ENCODE measurements at places on chromosomes 5 and 9. TPM values are rescaled to one million over a fixed set of nuclear protein-coding genes. Genes with fewer than 3 reads are reported as not detected.
A peak's percentile ranks its signal among the peaks of the same experiment; 100 is the strongest.

DNA sequence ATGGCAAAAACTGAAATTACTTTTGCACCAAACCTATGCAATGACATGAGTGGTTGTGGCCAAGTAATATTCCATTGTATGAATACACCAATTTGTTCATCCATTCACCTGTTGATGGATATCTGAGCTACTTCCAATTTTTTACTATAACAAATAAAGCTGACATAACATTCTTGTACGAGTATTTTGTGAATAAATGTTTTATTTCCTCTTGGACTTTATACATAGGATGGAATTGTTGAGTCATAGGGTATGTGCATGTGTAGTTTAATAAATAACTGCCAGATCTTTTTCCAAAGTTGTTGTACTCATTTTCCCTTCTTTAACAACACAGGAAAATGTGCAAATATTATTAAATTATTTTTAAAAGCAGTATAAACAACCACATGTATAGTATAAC is 146.1 kb upstream of the ZNF462 start:
- no peak for DNase-seq

DNA sequence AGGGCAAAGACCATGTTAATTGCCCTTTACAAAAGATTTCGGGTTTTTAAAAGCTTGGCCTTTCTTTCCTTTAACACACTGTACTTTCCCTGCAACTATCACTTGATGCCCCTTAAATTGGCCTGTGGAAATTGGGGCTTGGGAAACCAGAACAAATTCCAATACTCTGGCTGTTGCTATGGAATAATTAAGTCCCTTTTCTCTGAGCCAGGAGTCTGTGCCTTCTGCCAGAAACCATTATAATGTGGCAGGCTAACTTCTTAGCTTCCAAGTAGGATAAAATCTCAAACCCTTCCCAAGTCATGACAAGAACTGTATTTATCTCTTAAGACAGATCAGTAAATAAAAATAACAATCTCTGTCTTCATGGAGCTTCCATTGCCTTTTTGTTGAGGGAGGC is 1.1 kb upstream of the SPINK1 start:
- DNase-seq, result no peak

GRCh38 chr9:120435091-120435490 is 144.9 kb downstream of the CDK5RAP2 start:
- no peak for DNase-seq

DNA sequence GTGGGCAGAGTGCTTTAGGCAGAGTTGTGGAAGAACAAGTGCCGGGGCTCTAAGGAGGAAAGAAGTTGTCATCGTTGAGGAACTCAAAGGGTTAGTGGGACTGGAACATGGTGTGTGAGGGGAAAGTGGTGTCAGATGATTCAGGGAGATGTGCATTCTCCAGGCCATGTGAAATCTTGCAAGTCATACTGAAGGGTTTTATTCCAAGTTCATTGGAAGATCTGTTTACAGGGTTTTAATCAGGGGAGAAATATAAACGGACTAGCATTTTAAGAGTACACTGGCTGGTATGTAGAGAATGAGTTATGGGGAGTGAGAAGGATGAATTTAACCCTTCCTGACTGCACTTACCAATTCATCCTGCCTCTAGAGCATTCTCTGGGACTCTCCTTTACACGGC is 49.3 kb downstream of the NR2F1 start:
- no peak for DNase-seq

- DNase-seq, result no peak
Observed at GRCh38 chr5:143533978-143534760, 130.7 kb upstream of the NR3C1 start.

DNA sequence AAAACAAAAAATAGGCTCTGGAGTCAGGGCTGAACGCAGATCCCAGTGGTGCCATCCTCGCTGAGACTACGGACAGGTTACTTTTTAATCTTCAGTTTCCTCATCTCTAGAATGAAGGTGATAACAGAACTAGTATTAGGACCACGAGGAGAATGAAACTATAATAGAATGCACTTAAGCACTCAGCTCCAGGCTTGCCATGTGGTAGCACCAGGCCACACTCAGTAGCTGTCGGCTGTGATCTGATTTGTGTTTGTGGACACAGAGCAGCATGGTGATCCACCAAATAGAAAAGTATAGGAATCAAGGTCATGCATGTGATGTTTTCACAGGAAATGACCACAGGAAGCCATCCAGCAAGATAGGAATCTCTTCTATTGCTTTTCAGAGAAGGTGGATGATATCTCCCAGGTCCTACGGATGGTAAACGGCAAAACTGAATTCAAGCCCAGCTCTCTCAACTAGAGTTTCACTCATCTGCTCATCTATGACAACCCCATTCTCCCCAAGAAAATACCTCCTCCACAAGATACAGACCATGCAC is 498.0 kb downstream of the SPOCK1 start:
- DNase-seq, result no peak

DNA sequence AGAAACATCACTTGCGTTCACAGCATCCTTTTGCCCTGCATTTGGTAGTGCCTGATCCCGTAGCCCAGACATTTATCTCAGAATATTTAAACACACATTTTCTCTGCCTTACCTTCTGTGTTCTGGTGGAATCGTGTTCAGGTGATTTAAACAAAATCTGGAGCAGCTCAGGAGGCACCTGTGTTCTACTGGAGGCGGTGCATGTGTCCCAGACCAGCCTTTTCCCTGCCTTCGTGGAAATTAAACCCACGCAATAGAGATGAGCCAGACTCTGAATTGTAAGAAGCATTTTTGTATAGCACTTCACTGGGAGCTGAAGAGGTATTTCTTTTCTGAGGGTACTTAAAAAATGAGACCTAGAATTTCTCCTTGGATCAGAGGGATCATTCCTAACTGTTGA is 212.5 kb downstream of the MAST4 start:
- no peak for DNase-seq

DNA sequence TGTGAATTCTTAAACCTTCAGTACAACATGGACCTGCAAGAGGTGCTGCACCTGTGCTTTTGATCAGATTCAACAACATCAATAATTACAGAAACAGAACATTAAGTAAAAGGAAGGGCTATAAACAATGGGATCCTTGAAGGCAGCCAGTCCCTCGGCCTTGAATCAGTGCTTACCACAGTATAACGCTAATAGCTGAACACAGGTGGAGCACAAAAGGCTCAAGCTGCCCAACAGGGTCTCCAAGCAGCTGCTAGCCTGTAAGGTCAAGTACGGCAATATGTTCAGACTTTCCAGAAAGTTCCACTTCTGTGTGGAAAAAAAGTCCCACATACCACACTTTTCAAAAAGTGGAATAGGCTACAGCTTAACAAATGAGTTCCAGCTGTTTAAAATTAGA is 61.9 kb upstream of the ITGA1 start:
- DNase-seq, result no peak

GRCh38 chr9:13705373-13705772 is 425.9 kb upstream of the MPDZ start:
- DNase-seq, result no peak

- DNase-seq, result no peak
Observed at GRCh38 chr5:103295871-103296270, 37.3 kb downstream of the MACIR start.

GRCh38 chr9:75083188-75083970 is 4.6 kb downstream of the NMRK1 start:
- peak; percentile 29 for DNase-seq

DNA sequence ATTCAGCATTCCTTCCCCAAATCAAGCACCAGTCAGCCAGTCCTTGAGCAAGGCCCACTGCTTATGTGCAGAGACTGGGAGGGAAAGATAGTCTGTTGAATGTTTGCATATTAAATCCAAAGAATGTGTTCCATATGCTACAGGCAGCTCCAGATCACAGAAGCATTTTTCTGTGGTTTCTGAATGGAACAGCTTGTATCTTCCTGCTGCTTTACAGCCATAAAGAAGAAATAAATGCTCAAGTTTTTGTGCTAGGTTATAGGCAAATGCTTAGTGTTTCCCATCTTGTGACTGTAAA is 310.3 kb downstream of the TRIM36 start:
- DNase-seq, result no peak

GRCh38 chr9:108748776-108749175 is 107.0 kb downstream of the ACTL7B start:
- DNase-seq, result no peak

DNA sequence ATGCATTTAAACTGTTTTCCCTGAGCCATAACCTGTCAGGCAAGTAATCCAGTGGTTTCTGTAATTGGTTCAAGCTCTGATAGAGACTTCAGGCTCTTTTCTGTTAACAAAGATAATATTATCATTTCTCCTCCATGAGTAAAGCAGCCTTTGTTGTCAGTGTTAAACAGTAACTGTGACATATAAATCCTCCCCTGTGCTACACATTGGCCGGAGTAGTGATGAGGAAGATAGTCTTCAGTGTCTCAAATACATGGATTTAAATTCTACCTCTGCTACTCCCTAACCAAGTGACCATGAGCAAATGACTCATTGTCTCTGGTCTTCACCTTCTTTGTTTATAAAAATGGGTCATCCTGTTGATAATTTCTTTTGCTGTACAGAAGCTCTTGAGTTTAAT is 615.5 kb upstream of the CHD1 start:
- DNase-seq, result no peak

- DNase-seq, result no peak
Observed at GRCh38 chr5:178416919-178417318, 173.3 kb downstream of the COL23A1 start.

DNA sequence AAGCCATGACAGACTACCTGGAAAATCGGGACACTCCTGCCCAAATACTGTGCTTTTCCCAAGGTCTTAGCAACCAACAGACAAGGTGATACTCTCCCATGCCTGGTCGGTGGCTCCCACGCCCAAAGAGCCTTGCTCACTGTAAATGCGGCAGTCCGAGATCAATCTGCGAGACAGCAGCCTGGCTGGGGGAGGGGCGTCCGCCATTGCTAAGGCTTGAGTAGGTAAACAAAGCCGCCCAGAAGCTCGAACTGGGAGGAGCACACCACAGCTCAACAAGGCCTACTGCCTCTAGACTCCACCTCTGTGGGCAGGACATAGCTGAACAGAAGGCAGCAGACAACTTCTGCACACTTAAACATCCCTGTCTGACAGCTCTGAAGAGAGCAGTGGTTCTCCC is 272.1 kb upstream of the CCNG1 start:
- DNase-seq, result no peak

- DNase-seq, result no peak
Observed at GRCh38 chr9:135254176-135255032, 166.9 kb downstream of the OLFM1 start.

- DNase-seq, result peak; percentile 68
Observed at GRCh38 chr5:178895615-178896571, at the start of gene ZFP2. TSS of gene ZFP2 (plus strand) at chr5:178895913. CDS start at chr5:178931314, 35,401 bp downstream.

DNA sequence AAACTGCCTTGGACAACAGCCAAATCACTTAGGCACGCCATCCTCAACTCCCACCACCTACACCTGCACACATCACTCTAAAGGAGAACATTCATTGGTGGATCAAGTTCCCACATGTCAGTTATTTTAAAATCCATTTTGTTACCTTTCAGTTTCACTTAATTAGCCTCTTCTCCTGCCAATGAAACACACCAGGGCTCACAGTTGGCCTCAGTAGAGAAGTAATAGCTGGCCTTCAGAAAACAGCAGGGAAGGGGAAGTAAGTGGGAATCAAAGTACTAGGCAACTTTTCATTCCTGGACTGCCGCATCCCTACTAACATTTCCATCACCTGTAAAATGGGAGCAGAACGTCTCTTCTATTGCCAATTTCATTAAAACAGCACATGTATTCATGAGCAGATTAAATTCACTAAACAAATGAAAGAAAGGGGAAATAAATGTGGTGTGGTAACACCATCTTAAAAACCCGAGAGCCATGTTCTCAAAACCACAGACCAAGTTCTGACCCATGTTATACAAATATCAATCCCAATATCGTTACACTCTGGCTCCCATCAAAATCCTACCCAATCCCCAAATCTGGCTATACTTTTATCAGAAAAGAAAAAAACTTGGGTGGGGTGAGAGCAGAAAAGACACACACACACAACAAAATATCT is 1.7 kb downstream of the SIL1 start:
- DNase-seq, result no peak

GRCh38 chr9:97689401-97690180 is 7.5 kb downstream of the XPA start:
- DNase-seq, result no peak

DNA sequence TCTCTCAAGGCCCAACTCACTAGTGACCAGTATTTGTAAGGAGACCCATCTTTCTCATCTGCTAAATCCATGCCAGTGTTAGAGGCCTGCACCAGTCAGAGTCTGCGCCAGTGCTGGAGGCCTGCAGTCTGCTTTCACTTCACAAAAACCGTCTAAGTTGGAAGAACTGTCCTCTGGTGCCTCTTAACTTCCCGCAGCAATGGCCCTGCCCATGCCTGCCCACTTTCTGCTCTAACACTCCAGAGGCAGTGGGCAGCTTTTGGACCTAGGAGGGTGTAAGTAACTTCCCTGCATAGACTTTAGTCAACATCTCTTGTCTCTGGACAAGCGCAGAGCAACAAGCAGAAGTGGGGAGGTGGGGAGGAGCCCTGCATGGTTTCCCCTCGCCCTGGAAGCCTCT is 152.9 kb downstream of the AUH start:
- DNase-seq, result no peak

DNA sequence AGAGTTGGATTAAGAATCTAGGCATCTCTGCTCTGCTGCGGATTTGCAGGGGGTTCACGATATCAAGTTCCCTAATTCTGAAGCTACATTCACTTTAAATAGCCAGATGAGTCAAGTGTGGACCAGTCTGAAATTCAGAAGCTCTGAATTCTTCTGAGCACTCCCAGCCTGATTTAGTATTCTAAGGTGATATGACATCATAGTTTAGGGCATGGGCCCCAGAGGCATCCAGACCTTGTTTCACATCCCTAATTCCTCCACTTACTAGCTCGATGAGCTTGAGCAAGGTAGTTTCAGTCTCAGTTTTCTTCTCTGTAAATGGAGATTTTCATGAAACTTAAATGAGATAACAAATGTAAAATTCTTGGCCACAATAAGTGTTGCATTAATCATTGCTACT is 65.2 kb downstream of the TMEM167A start:
- DNase-seq, result no peak

Gene RANBP3L
- 8.0 TPM for polyA plus RNA-seq

Gene EXD3
- 14.1 TPM for polyA plus RNA-seq

Gene PTGES
- polyA plus RNA-seq, result 4.3 TPM

Gene OTP
- not detected for polyA plus RNA-seq

Gene CNTNAP3B
- polyA plus RNA-seq, result 17.5 TPM

Gene MOB3B
- polyA plus RNA-seq, result 27.3 TPM

Gene SYNPO
- polyA plus RNA-seq, result 85.9 TPM

Gene PAPPA
- polyA plus RNA-seq, result 3.5 TPM

Gene NMUR2
- polyA plus RNA-seq, result 0.15 TPM

Gene ADCY2
- polyA plus RNA-seq, result 5.5 TPM

Gene AGXT2
- polyA plus RNA-seq, result 45.6 TPM

Gene IL9
- polyA plus RNA-seq, result not detected

Gene DOK3
- polyA plus RNA-seq, result 5.3 TPM

Gene OR1J4
- not detected for polyA plus RNA-seq

Gene ENTREP1
- 5.0 TPM for polyA plus RNA-seq

Gene DNAJC18
- polyA plus RNA-seq, result 27.7 TPM

Gene ARSI
- polyA plus RNA-seq, result 2.6 TPM

Gene SMIM33
- 0.05 TPM for polyA plus RNA-seq

Gene SPINK6
- polyA plus RNA-seq, result not detected

Gene GZMA
- polyA plus RNA-seq, result 0.37 TPM

Gene MEIKIN
- polyA plus RNA-seq, result not detected

Gene HMHB1
- polyA plus RNA-seq, result not detected

Gene NKD2
- polyA plus RNA-seq, result 15.6 TPM

Measured in left kidney (tissue), 8 donors.